ENCODE measurements at places on chromosomes 12 and 14. TPM values are rescaled to one million over a fixed set of nuclear protein-coding genes. Genes with fewer than 3 reads are reported as not detected.
A peak's percentile ranks its signal among the peaks of the same experiment; 100 is the strongest.

GRCh38 chr12:131784909-131785762 is 43.1 kb upstream of the MMP17 start:
- DNase-seq, result no peak
- no peak overlapping the region for H3K27ac ChIP-seq
- H3K4me3 ChIP-seq, result no peak overlapping the region

GRCh38 chr14:22289570-22289969 is 299.5 kb downstream of the DAD1 start:
- no peak overlapping the region for H3K27ac ChIP-seq
- no peaks in the 10 kb centered on the region for H3K27me3 ChIP-seq
- no peaks in the 10 kb centered on the region for H3K36me3 ChIP-seq
- H3K4me3 ChIP-seq, result no peak overlapping the region
- H3K4me1 ChIP-seq, result no peaks in the 10 kb centered on the region

Gene NRDE2
- 14.7 TPM for total RNA-seq

Gene CCDC198
- not detected for total RNA-seq

- H3K27me3 ChIP-seq, result no peaks in the 10 kb centered on the region
- no peak for DNase-seq
- H3K27ac ChIP-seq, result no peak overlapping the region
- no peaks in the 10 kb centered on the region for H3K4me1 ChIP-seq
- H3K4me3 ChIP-seq, result no peak overlapping the region
These were observed 1.0 kb downstream of the KLRK1 start for GRCh38 chr12:10388624-10389413.

- no peaks in the 10 kb centered on the region for H3K4me1 ChIP-seq
- no peak overlapping the region for H3K27ac ChIP-seq
- no peak for DNase-seq
- H3K36me3 ChIP-seq, result no peaks in the 10 kb centered on the region
These were observed 44.4 kb downstream of the ANO2 start for GRCh38 chr12:5900533-5901205.

DNA sequence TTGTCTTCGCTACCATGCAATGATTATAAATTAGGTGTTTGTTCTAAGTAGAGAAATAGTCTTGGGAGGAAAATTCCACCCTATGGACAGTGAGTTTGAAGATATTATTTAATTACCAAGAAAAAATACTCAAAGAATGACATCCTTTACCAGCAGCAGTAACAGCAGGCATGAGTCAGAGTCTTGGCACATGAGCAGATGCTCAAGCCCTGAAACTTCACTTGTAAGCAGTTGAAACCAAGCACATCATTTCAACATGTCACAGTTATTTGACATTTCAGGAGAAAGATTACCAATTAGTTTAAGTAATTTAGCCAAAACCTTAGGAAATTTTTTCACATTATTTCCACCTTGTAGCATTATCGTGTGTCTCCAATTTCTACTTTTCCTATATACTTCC is 99.2 kb downstream of the C12orf50 start:
- H3K27me3 ChIP-seq, result no peaks in the 10 kb centered on the region
- DNase-seq, result no peak
- no peaks in the 10 kb centered on the region for H3K36me3 ChIP-seq

Gene SMIM41
- total RNA-seq, result 0.30 TPM

Gene CLSTN3
- total RNA-seq, result 13.6 TPM

Gene PTPN21
- total RNA-seq, result 22.2 TPM

DNA sequence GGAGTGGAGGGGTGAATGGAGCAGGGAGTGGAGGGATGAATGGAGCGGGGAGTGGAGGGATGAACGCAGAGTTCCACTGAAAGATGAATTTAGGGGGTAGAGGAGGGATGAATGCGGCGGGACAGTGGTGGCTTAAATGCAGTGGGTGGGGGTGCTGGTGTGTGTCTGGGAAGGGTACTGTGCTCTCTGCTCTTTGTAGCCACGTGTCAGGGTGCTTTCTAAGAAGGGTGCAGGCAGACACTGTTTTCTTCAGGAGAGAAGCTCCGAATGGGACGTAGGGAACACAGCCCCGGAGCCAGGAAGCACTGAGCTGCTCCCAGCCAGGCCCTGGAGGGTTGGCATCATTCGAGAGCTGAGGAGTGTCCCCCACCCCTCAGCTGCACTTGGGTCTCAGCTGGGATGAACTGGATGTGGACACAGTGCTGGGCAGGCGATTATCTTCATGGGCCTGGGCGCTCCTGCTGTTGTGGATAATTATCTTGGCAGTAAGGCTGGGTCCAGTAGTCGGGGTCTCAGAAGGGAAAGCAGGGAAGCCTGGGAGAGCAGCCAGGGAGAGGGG is 9.5 kb upstream of the CEP170B start:
- peaks cover 12% of the 10 kb centered on the region for H3K27me3 ChIP-seq
- H3K36me3 ChIP-seq, result no peaks in the 10 kb centered on the region
- H3K4me3 ChIP-seq, result no peak overlapping the region
- H3K4me1 ChIP-seq, result no peaks in the 10 kb centered on the region

DNA sequence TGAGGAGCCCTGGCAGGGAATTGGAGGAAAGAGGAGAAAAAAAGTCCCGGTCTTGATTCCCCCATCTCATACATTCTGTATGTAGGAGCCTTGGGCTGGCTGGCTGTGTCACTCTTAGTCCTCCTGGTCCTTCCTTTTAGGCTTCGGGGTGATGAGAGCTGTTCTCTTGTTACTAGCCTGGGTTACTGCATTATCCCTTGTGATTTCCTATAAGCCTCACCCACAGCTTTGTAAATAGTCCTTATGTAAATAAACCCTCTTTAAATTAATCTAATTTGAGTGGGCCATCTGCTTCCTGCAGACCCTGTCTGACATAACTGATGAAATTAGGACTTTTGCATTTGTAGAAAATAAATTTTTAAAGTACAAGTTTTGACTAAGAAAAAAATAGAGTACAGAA is 19.2 kb downstream of the DNM1L start:
- no peak for DNase-seq
- no peaks in the 10 kb centered on the region for H3K36me3 ChIP-seq
- H3K4me3 ChIP-seq, result no peak overlapping the region
- H3K27me3 ChIP-seq, result no peaks in the 10 kb centered on the region
- H3K4me1 ChIP-seq, result no peaks in the 10 kb centered on the region

GRCh38 chr14:69572030-69572840 is 2.4 kb downstream of the CCDC177 start:
- no peak for DNase-seq
- peaks cover 7% of the 10 kb centered on the region for H3K4me1 ChIP-seq
- peak overlapping the region; percentile 6 for H3K4me3 ChIP-seq
- H3K27me3 ChIP-seq, result peaks cover 61% of the 10 kb centered on the region

DNA sequence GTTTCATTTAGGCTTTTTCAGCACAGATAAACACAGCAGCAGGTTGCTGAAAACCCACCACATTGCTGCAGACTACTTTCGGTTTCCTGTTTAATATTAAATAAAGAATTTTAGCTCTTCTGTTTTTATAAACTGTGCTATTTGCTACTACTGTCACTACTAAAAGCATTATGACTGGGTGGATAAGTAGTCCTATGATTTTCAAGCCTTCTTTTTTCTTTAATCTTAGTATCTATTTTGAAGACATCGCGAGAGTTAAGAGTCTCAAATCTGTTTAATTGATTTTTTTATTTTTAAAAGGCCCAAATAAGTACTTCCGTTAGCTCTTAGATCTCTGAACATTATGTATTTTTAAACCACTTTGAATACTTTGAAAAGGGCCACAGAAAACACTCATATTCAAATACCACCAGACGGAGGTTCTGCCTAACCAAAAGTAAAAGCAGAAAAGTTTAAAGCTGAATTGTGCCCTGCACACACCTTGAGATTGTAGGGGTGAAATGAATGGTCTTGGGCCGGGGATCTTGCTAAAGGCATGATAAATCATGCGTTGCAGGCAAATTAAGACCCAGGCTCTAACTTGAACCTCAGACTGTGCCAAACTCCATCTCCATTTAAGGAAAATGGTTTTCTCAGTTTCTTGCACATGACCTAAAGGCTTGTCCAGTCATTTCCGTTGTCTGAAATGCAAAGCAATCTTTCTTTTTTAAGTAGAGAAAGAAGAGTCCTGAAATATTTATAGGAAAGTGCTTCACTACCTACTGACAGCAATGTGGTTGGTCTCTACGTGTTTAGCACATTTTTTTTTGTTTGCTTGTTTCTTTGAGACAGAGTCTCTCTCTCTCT is 13.6 kb upstream of the FOXN3 start:
- H3K27me3 ChIP-seq, result no peaks in the 10 kb centered on the region
- no peak for DNase-seq
- H3K4me1 ChIP-seq, result peaks cover 6% of the 10 kb centered on the region
- no peaks in the 10 kb centered on the region for H3K36me3 ChIP-seq

Gene SERPINA1
- total RNA-seq, result 278 TPM

DNA sequence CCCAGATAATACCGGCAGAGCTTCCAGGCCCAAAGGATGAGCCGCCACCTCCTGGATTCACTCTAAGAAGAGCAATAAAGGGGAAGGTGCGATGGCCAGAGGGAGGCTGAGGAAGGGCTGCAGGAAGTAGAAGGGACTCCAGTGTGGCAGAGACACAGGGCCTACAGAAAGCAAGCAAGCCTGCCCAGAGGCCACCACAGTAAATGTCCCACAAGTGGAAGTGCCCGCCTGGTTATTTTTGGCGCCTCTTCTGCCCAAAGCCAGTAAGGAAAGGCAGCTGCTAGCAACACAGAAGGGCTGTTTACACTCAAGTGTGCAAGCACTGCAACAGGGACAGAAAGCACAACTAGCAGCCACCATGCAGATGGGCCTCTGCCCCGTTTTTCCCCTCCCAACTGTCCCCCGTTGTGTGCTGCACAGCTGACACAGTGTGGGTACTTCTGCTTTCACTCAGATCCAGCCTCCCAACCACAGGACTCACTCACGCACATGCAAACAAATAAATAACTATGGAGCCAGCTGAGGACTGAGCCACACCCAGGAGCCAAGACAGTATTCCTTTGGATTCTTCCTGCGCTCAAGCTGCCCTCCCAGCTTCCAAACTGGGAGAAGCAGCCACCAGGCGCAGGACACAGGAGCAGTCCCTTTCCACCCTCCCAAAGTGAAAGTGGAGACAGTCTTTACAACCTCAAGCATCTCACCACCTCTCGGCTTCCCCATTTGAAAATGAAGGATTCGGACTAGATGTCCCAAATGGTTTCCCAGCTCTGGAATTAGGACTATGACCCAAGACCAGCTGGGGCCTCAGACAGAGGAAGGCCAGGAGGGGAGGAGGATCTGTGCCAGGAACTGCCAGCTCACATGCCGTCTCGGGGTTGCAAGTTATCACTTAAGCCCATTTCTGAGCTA is 40.0 kb upstream of the PNMA1 start:
- H3K27ac ChIP-seq, result peak overlapping the region; percentile 99
- peaks cover 82% of the 10 kb centered on the region for H3K4me1 ChIP-seq
- no peak overlapping the region for H3K4me3 ChIP-seq
- no peaks in the 10 kb centered on the region for H3K27me3 ChIP-seq

GRCh38 chr14:74508844-74509428 is 15.4 kb downstream of the ISCA2 start:
- H3K4me3 ChIP-seq, result no peak overlapping the region
- no peaks in the 10 kb centered on the region for H3K36me3 ChIP-seq
- H3K27me3 ChIP-seq, result no peaks in the 10 kb centered on the region

Gene IAPP
- not detected for total RNA-seq

Gene RNASE2
- total RNA-seq, result not detected

Gene RNASE1
- total RNA-seq, result 244 TPM

DNA sequence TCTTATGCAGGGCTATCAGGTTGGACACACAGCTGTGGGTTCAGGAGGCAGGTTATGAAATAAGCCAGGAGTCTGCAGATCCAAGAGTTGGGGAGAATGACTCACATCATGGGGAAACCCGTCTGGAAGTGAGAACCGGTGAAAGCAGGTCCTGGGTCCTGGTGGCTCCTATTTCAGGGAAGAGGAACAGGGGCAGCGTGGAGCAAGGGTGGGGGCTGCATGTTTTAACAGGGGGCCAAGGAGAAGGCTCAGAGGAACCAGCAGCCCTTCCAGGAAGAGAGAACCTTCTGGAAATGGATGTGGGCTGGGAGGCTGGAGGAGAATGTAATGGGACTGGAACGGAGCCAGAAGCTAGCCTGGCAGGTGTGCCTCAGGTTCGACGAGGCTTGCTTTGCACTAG is 7.8 kb upstream of the KRT74 start:
- no peak overlapping the region for H3K27ac ChIP-seq
- no peaks in the 10 kb centered on the region for H3K36me3 ChIP-seq
- no peak overlapping the region for H3K4me3 ChIP-seq
- DNase-seq, result no peak

Gene NEUROD4
- not detected for total RNA-seq

Gene SLCO1B3
- total RNA-seq, result 0.93 TPM

GRCh38 chr12:6368906-6369525 is 6.3 kb downstream of the SCNN1A start:
- H3K4me3 ChIP-seq, result no peak overlapping the region
- peaks cover 11% of the 10 kb centered on the region for H3K4me1 ChIP-seq
- no peaks in the 10 kb centered on the region for H3K36me3 ChIP-seq

- H3K4me3 ChIP-seq, result no peak overlapping the region
- no peaks in the 10 kb centered on the region for H3K4me1 ChIP-seq
- H3K27me3 ChIP-seq, result no peaks in the 10 kb centered on the region
- no peak overlapping the region for H3K27ac ChIP-seq
- DNase-seq, result no peak
These were observed 22.7 kb downstream of the FRMD6 start for GRCh38 chr14:51674294-51675002.

- H3K4me3 ChIP-seq, result no peak overlapping the region
- no peaks in the 10 kb centered on the region for H3K4me1 ChIP-seq
- DNase-seq, result no peak
- no peaks in the 10 kb centered on the region for H3K36me3 ChIP-seq
- H3K27ac ChIP-seq, result no peak overlapping the region
These were observed 152.7 kb downstream of the KCNK10 start for GRCh38 chr14:88170333-88170732.

DNA sequence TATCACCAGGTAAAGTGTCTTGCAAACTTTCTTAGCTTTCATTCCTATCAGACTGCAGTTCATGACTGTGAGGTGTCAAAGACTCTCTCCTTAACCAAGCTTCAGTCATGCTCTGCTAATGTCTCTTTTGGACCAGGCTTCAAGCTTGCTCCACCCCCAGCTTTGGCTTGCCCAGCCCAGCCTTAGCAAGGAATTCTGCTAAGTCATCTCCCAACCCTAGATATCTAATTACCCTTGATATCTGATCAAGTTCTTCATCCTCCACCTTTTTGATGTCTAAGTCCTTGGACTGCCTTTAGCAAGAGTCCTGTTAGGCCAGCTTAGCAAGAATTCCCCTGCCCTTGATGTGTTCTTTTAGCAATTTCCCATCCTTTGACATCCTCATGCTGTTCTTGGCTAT is 108.9 kb upstream of the FGD4 start:
- H3K27ac ChIP-seq, result no peak overlapping the region
- DNase-seq, result no peak
- H3K4me1 ChIP-seq, result no peaks in the 10 kb centered on the region
- no peaks in the 10 kb centered on the region for H3K36me3 ChIP-seq

Gene ZNF410
- total RNA-seq, result 37.8 TPM

Gene CAPZA3
- not detected for total RNA-seq

- no peak overlapping the region for H3K4me3 ChIP-seq
- no peaks in the 10 kb centered on the region for H3K4me1 ChIP-seq
- DNase-seq, result no peak
- H3K27ac ChIP-seq, result no peak overlapping the region
- H3K36me3 ChIP-seq, result no peaks in the 10 kb centered on the region
- no peaks in the 10 kb centered on the region for H3K27me3 ChIP-seq
These were observed 214.8 kb downstream of the FUT8 start for GRCh38 chr14:65627315-65627714.

Measured in colonic mucosa (tissue), 4 donors.